Left renal cortex interstitium (tissue), 4 donors: ENCODE measurements at places on chromosomes 2 and 18.

DNA sequence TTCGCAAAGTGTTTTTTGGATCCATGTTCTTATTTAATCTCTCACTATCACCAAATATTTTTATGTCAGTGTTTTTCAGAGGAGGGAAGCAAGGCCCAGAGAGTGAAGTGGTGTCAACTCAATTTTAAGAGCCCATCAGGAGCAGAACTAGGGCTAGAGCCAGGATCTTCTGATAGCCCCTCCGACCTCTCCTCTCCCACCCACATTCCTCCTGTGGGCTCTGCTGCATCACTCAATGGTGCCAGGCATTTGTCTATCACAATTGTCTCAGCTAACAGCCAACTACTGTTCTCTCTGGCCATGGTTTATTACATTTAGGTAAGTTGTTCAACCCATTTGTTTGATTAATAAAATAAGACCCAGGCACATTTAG lies 68.6 kb downstream of the MAPK4 start:
- DNase-seq: no peak

DNA sequence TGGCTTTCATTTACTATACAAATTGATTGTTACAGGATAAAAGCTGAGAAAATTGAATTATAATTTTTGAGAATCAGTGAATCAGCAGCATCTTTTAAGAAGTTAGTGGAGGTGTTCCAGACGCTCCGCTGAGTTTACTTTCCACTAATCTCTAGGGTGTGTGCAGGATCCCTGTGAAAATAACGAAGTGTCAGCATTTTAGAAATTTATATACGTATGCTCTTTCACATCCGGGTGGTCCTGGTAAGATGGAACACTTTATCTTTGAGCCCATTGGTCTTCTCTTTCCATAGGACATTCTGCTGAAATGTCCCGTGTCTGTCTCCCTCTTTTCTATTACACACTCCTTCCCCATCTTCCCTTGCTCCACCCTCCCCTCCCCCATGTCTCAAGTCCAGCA lies 268.6 kb upstream of the LRRTM1 start:
- no peak for DNase-seq

GRCh38 chr2:73156539-73157124 lies 43.9 kb upstream of the RAB11FIP5 start:
- no peak for DNase-seq

DNA sequence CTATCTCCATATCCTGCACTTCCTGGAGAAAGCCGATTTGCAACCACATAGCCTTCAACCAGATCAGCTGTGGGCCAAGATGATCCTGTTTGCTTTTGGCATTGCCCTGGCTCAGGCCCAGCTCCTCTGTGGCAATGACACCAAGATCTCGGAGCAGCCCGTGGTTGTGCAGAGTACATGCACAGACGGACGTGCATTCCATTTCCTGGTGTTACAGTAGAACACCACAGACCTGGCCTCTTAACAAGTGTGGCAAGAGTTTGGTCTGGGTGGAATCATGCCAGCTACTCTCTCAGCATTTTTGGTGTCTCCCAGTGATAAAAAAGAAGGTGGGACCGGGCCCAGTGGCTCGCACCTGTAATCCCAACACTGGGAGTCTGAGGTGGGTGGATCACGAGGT lies 20.0 kb downstream of the MALT1 start:
- DNase-seq: no peak

GRCh38 chr2:102983786-102984185 lies 222.0 kb downstream of the TMEM182 start:
- DNase-seq: no peak

- DNase-seq: no peak
Observed at GRCh38 chr2:224160917-224161316, 121.8 kb upstream of the SERPINE2 start.

DNA sequence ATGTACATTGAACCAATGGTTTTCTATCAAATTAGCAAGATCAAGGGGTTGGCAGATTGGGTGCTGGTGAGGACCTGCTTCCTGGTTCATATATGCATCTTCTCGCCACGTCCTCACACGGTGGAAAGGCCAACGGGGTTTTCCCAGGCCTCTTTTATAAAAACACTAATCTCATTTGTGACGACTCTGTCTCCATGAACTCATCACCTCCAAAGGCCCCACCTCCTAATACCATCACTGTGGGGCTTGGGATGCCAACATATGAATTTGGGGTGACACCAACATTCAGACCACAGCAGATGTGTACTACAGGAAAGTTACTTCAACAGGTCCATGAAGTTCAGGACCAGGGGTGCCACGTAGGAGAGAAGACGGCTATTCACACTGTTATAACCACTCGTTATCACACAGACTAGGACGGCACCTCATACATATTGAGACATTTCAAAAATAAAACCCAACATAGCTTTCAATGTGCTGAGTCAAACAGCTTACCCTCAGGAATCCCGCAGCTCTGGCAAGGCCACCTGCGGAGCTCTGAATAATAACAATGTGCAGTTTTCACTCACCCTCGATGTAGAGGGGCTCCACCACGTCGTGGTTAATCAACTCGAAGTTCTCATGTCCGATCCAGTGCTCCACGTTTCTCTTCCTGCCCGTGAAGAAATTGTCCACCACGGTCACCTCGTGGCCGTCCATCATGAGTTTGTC lies 49.3 kb downstream of the UXS1 start:
- no peak for DNase-seq

- no peak for DNase-seq
Observed at GRCh38 chr2:63310614-63311013, 260.0 kb downstream of the OTX1 start.

GRCh38 chr18:47747260-47747795 lies 183.1 kb downstream of the SMAD2 start:
- no peak for DNase-seq

GRCh38 chr2:188663301-188663700 lies 310.9 kb upstream of the COL3A1 start:
- DNase-seq: no peak

GRCh38 chr2:109689182-109689930 lies 75.2 kb downstream of the SOWAHC start:
- DNase-seq: no peak

GRCh38 chr2:27278010-27278409 lies 2.8 kb downstream of the DNAJC5G start:
- no peak for DNase-seq

- peak; percentile 36 for DNase-seq
Observed at GRCh38 chr2:16507655-16508489, 157.8 kb downstream of the CYRIA start.

GRCh38 chr2:106095478-106096298 lies 98.4 kb downstream of the UXS1 start:
- DNase-seq: no peak

- no peak for DNase-seq
Observed at GRCh38 chr2:65175894-65176530, 46.1 kb upstream of the RAB1A start.

DNA sequence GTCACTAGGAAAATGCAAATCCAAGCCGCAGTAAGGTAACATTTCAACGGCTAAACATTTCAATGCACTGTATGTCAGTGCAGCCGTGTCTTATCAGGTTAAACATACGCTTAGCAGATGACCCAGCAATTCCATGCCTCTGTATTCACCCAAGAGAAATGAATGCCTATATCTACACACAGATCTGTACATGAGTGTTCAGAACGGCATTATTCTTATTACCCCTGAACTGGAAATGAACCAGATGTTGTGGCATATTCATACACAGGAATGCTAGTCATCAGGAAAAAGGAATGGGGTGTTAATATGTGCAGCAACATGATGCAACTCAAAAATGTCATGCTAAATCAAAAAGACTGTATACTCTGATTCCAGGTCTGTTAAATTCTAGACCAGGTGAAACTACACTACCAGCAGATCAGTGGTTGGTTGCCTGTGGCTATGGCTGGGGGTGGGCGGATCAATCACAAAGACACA lies 80.4 kb upstream of the RPL31 start:
- DNase-seq: no peak

DNA sequence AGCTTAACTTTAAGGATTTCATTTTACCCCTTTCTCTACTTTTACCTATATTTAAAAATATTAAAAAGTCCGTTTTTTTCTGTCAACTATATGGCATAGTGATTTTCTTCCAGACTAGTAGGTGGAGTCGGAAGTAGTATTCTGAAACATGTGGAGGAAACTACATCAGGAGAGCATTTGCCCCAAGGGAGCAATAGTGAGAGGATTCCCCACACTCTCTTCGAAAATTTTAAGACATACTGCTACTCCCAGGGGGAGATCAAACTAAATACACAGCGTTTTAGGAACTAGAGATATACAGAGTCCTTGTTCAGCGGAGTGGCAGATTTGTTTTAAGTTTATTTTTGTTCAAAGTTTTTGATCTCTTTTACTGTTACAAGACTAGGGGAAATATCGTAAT lies 40.6 kb downstream of the METAP1D start:
- no peak for DNase-seq

DNA sequence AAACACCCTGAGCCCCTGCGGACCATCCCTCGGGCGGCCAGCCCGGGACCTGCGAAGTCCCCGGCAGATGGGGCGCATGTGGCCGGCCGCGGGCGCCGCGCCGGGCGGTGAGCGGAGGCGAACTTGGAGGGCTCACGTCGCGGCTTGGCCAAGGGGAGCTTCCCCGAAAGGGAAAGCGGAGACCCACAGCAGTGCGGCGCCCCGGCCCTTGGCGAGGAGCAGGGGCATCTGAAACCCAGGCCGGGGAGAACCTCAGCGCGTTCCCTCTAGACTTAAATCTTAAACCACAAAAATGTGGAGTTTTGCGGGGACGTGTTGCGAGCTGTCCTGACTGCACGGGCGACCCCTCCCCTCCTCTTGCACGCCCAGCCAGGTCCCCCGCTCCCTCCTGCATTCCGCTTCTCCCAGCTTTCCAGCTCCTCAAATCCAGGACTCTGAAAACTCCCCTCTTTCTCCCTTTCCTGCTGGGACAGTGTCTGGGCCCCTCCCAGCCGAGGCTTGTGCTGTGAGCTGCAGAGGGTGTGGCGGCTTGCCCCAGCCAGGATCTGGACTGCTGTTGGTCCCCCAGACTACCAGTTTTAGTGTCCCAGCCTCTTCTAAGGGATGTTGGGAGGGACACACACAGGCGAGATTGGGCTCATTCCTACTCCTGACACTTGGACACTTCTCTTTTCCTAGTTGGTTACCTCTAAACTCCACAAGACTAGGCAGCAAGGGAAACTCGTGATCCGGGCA lies 1.3 kb downstream of the FMNL2 start:
- DNase-seq: peak; percentile 52

GRCh38 chr18:68181956-68182355 lies 533.0 kb downstream of the TMX3 start:
- DNase-seq: no peak

DNA sequence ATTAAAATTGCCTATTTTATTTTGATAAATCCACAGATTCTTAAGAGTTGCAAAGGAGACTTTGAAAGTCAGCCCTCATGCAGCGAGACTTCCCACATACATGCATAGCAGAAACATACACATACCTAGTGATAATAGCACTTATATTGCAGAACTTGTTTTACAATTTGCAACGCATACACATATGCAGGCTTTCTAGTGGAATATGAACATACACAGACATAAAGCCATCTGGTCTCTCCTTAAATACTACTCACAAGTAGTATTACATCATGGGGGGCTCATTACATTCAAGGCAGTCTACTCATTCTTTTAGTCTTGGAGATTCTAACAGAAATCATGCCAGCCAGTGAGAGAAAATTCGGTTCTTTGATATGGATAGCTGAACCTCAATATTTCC lies 295.1 kb upstream of the RND3 start:
- no peak for DNase-seq

DNA sequence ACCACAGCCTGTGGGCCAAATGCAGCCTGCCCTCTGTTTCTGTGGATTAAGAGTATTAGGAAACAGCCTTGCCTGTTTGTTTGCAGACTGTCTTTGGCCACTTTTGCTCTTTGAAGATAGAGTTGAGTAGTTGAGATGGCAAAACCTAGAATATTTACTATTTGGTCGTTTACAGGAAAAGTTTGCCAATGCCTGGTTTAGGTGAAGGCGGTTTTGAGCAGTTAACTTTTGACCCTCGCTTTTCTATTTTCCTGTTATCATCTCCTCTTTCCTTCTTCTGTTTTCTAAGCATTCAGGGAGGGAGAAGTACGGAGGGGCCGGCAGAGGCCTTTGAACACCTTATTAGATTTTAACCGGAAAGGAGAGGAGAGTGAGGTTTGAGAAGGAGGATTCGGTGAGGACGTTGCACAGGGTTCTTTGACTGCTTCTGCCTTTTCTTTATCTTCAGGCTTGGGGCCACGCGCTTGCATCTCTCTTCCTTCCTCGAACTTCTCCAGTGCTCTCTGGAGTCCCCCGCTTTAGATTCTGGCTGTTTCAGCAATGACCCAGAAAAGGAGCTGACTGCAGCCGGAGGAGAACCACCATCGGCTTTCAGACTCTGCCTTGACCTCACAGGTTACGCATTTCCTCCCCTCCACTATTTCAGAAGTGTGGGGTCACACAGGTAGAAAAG lies 39.2 kb downstream of the IL1R2 start:
- no peak for DNase-seq
